Gastroesophageal sphincter (tissue), 4 donors: ENCODE measurements at places on chromosomes 1 and 21. TPM values are rescaled to one million over a fixed set of nuclear protein-coding genes. Genes with fewer than 3 reads are reported as not detected.
A peak's percentile ranks its signal among the peaks of the same experiment; 100 is the strongest.

The DIO1 gene
- not detected for total RNA-seq

The OR10Z1 gene
- not detected for total RNA-seq

DNA sequence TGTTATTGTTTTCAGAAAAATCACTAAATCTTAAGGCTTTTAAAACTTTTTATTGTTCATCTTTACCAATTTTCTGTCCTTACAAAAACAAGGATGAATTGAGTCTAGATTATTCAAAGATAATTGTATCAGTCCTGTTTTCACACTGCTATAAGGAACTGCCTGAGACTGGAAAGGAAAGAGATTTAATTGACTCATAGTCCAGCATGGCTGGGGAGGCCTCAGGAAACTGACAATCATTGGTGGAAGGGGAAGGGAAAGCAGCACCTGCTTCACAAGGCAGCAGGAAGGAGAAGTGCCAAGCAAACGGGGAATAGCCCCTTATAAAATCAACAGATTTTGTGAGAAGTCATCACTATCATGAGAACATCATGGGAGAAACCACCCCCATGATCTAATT lies 455.6 kb upstream of the ZP4 start:
- no peak for ATAC-seq

GRCh38 chr1:10773851-10774614 lies 22.4 kb downstream of the CASZ1 start:
- no peak for ATAC-seq

DNA sequence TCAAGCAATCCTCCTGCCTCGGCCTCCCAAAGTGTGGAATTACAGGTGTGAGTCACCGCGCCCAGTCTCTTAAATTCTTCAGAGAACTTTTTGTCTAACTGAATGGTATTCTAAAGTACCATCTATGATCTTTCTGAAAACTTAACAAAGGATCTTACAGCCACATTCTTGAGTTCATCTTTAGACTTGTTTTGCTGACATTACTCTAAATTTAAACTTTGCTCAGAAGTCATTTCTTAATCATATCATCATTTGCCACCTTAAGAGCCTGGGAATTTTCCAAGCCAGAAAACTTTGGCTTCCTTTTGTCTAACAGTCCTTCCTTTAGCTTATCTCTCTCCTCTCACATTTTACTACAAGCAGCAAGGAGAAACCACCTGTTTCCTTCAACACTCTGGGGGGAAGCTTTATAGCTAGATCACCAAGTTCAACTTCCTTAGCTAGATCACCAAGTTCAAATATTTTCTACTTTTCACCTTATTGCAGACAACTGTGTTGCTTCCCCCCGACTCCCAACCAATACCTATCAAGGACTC lies 5.4 kb upstream of the ZBTB8A start:
- ATAC-seq = no peak

GRCh38 chr1:116167625-116168276 lies 56.6 kb downstream of the MAB21L3 start:
- peak; percentile 27 for ATAC-seq

DNA sequence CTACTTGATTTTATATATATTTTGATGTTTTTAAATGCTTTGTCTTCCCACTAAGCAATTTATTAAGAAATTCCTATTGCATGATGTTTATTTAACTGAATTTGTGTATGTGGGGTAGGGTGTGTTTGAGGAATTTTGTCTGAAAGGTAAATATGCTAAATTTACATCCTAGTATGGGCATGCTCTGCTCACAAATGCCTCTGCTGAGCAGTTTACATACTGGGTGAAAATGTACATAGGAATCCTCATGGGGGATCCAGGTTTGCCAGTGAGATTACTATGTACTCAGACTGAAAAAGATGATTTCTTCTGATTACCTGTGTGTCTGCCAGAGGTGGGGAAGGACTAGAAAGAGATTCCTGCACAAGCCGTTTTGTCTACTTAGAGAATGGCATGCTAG lies 126.6 kb downstream of the DISP1 start:
- no peak for ATAC-seq
